ENCODE measurements at places on chromosomes 13 and 19. TPM values are rescaled to one million over a fixed set of nuclear protein-coding genes. Genes with fewer than 3 reads are reported as not detected.

GRCh38 chr13:35342440-35342839 is 134.0 kb downstream of the MAB21L1 start:
- no peak for DNase-seq

The PPM1N gene
- total RNA-seq: 2.3 TPM

The FCGBP gene
- 3.8 TPM for total RNA-seq

The CCDC8 gene
- not detected for total RNA-seq

The MEIS3 gene
- total RNA-seq: not detected

Measured in activated naive CD4-positive, alpha-beta T cell treated with anti-CD3 and anti-CD28 coated beads for 36 hours (primary cell).